D721Med (cell line): ENCODE measurements at places on chromosomes 6 and 20.
A peak's percentile ranks its signal among the peaks of the same experiment; 100 is the strongest.

DNA sequence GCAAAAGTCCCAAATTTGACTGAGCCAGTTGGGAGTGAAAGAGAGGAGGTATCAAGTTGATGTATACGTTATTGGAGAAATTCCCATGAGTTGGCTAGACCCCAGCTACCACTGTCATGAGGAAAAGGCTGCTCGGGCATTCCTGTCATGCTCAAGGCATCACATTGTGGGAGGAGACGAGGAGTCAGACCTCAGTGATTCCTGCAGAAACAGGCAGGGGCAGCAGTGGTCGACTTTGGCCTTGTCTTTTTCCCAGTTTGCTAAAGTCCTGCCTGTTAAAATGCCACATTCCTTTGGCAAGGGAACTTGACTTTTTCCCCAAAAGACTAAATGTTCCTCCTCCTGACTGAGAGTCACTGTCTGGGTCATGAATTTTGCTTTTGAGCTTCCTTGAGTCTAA is 295.5 kb upstream of the HS3ST5 start:
- DNase-seq: no peak

- no peak for DNase-seq
Observed at GRCh38 chr6:28729501-28730402, 194.0 kb downstream of the TRIM27 start.

- DNase-seq: no peak
Observed at GRCh38 chr6:106538145-106538544, 91.2 kb downstream of the RTN4IP1 start.

GRCh38 chr6:71292001-71292400 is 3.4 kb downstream of the OGFRL1 start:
- no peak for DNase-seq

DNA sequence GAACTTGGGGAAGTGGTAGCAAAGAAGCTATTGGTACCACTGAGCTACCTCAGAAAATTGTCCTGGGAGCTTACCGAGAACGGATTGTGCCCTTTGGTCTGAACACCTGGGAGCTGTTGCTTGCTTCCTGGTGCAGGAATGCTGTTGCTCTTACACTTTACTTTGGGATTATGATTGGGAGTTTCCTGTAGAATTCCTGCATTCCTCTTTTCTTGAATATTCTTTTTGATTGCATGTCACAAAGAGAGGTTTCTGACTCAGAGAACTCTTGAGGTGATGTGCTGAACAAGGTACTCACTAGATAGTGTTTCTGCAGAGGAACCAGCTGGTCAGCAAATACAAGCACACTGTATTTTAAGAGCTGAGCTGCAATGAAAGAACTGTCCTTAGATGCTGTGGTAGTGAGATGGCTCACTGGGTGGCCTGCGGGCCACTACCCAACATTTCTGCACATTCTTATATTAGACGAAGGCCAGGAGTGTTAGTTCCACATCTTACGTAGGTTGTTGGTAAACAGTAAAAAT is 35.0 kb downstream of the LRRC1 start:
- no peak for DNase-seq

GRCh38 chr6:29708432-29709179 is 14.6 kb upstream of the HLA-F start:
- no peak for DNase-seq

DNA sequence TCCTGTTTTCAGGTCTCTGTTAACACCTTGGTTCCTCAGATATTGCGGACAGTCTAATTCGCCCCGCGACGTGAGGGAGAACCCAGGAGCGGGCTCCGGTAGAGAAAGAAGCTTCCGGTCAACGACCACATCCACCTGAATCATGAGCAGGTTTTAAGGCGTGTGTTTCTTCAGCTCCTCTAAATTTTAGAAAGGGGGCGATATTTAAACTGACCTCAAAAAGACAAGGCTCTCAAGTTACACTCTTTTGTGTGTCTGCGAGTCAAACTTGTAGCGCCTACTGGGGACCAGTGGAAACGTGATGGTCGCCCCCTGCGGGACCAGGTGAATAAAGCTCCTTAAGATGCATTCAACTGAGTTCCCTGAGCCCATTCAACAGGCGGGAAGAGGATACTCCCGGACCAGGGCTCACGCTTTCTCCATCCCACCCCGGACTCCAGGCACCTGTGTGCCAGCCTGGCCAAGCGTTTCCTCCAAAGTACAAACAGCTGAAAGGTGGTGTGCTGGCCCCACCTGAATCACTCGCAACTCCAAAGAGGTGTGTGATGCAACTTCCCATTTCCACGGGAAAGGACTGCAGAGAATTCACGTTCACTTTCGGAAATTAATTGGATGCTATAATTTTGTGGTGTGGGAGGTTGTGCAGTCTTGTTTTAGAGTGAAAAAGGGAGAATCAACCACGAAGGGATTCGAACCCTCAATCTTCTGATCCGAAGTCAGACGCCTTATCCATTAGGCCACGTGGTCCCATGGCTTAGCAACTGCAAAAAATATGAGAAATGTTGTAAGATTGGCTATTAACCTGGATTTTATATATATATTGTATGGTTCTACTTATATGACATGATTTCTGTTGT is 17.0 kb downstream of the GPX5 start:
- peak; percentile 49 for DNase-seq

GRCh38 chr6:139367810-139368351 is 6.6 kb downstream of the CITED2 start:
- no peak for DNase-seq

GRCh38 chr20:37305839-37306238 is 16.4 kb downstream of the MANBAL start:
- no peak for DNase-seq

- DNase-seq: no peak
Observed at GRCh38 chr6:50236164-50236563, 186.4 kb upstream of the DEFB112 start.

DNA sequence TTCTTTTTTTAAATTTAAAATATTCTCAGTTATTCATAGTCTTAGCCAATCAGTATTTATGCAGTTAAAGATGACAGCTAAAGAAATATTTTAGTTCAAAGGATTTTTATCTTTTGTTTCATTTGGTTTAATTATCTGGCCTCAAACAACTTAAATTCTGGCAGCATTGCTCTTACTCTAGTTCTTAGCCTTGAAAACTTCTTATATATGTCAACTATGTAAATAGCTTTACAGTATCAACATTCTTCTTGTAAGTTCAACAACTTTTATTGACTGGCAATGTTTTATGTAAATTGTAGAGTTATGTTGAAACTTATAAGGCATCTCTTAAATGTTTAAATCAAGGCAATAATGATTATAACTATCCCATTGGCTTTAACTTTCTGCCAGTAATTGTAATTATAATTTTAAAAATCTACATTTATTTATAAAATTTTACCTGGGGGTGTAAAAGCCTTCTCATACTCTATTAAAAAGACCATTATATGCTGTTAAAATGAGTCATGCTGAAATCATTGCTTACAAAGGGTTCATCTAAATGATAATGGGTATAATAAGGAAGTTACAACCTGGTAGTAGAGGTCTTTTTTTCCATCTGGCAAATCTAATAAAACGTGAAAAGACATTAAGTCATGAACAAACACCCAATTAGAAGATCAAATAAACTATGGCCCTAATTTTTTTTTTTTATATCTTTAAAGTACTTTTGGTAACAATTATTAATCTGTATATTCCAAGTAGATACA is 45.8 kb upstream of the FAM184A start:
- DNase-seq: no peak

GRCh38 chr6:151630991-151631655 is 137.3 kb downstream of the CCDC170 start:
- no peak for DNase-seq
